ENCODE measurements at places on chromosomes 2 and 18. TPM values are rescaled to one million over a fixed set of nuclear protein-coding genes. Genes with fewer than 3 reads are reported as not detected.

RAD51AP2 gene
- total RNA-seq, result not detected

SCN9A gene
- total RNA-seq, result 18.6 TPM

MAP3K19 gene
- total RNA-seq, result 3.8 TPM

LOXHD1 gene
- total RNA-seq, result 0.74 TPM

RNPEPL1 gene
- total RNA-seq, result 117 TPM

RTKN gene
- 38.0 TPM for total RNA-seq

PDE1A gene
- 2.3 TPM for total RNA-seq

CSRNP3 gene
- 1.0 TPM for total RNA-seq
